ENCODE measurements at places on chromosomes 3 and 15.

DNA sequence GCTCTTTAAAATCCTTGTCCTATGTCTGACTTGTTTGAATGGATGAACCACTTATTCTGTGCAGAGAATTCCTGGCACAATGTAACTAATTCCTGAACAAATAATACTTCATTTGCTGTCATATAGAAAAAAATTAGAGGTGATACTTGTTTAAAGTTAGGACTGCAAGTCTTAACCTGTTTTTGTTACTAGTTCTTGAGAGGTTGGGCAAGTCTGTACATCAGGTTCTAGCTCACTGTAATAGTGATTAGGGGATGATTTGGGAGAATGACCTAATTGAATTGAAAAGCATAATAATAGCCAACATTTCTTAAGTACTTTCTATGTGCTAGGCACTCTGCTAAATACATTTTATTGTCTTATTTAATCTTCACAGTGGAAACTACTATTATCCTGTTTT, 49.3 kb downstream of the GMPS start:
- DNase-seq = no peak

GRCh38 chr3:10907262-10907661, 85.3 kb upstream of the SLC6A1 start:
- no peak for DNase-seq

GRCh38 chr3:60048447-60048848, 998.6 kb upstream of the CFAP20DC start:
- DNase-seq = no peak

- DNase-seq = no peak
Observed at GRCh38 chr15:35062738-35063099, 22.4 kb downstream of the NANOGP8 start.

GRCh38 chr3:127448671-127449070, 141.9 kb downstream of the TPRA1 start:
- DNase-seq = no peak

DNA sequence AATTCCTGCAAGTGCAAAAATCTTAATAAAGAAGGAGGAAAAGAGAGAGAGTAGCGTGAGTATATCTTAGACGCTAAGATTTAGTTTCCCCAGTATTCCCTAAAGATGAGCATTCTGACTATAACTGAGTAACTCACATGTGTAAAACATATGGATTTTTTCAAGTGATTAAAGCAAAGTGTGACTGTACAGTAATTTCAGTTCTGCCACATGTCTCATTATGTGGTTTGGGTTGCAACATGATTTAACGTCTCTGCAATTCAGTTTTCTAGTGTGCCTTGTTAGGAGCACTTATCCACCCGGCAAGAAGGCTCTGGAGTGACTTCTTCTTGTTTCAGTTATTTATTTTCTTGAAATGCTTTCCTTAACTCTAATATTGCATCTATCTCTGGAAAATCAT, 514.1 kb downstream of the ROBO1 start:
- DNase-seq = no peak

DNA sequence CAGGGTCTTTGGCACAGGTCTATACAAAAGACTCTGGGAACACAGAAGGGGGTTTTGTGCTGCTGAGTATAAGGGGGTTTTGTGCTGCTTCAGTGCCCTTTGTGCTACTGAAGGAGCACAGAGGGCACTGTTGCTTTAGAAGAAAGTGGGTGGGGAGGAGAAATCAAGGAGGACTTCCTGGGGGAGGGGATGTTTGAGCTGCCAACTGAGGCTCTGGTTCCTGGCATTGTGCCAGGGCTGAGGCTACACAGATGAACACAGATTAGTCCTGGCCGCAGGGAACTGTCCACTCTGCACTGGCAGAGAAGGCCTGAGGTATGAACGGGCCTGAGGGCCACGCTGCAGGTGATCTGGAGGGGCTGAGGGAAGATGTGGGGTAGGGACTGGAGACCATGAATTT, 32.2 kb upstream of the SEC13 start:
- DNase-seq = no peak

- no peak for DNase-seq
Observed at GRCh38 chr15:23645371-23646164, 2.1 kb downstream of the MAGEL2 start.

GRCh38 chr3:169489775-169490546, 173.6 kb downstream of the MECOM start:
- DNase-seq = no peak

DNA sequence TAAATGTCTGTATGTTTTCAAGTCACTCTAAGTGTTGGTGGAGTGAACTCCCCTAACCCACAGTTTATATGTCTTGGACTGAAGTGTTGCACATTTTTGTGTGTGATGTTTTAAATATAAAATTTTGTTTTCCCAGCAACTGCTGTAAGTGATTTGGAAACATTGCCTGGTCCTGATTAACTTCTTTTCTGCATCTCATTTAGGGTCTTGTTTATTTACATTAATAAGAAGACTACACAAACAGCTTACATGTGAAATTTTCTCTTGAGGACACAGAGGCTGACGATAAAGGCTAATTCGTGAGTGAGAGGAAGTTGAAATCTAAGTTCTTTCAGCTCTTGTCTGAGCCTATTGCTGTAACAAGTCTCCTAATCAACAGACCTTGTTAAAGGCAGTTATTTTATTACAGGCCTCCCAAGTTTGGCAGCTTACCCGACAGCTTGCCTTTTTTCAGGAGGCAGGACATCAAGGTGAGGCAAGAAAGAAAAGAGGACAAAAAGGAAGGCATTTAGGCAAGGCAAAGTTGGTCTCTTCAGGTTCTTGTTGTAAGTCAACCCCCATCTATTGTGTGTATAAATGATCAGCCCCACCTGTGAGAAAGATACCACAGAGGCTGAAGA, 177.7 kb upstream of the NR2E3 start:
- no peak for DNase-seq

DNA sequence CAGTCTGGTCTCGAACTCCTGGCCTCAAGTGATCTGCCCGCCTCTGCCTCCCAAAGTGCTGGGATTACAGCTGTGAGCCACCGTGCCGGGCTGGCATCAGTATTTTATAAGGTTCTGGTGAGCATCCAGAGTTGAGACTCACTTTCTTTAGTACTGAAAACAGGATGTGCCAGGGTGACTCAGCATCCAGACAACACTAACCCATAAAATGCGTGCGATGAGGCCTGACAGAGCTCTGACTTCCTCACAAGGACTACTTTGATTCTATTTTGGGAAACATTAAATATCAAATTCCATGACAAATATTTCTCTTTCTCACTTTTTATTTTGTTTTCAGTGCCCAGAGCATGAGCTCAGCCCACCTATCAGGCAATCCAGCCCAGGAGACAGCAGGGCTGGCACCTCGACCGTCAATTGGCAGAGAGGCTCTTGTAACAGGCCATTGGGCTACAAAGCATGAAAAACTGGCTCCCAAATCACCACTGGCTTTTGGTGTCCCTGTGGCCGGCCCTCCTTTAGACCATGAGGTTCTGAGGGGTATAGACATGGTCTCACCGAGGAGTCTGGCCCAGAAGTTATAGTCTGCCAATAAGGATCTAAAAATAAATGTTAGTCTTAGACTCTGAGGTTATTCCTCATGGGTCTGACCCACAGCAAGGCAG, 75.0 kb downstream of the FEM1B start:
- DNase-seq = peak; percentile 94

GRCh38 chr3:174336784-174337183, 522.4 kb upstream of the NAALADL2 start:
- no peak for DNase-seq

GRCh38 chr3:38454178-38454883, 641 bp downstream of the ACVR2B start:
- DNase-seq = peak; percentile 32

- DNase-seq = no peak
Observed at GRCh38 chr3:174168026-174168425, 691.1 kb upstream of the NAALADL2 start.

DNA sequence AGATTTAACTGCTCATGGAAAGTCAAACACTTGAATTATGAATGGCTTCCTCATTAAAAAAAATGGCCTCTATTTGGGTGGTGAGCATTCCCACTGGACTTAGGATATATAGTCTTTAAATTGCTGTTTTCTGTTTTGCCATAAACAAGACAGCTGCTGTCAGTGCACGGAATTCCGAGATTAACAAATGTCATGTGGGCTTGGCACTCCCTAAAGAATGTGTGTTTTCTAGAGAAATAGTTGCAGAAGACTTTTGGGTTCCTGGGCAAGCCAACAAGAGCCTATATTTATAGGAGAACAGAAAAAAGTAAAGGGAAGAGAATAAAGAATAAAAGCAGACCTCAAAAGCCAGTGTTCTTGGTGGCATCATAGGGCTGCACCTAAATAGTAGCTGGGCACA, 13.6 kb upstream of the TFG start:
- DNase-seq = no peak

DNA sequence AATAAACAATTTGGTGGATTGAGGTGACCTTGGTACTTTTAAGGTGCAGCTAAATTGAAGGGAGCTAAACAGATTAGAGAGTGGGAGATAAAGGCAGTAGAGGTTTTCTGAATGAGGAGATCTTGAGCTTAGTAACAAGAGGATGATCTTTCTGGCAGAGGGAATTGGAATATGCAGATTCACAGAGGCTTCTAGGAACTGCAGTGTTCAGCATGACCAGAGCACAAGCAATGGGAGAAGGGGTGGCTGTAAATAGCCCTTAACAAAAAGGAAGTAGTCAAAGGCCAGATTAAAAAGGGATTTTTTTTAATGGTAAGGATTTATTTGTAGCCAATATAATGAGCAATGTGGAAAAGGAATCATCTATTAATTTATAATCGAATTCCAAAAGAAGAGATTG, 5.7 kb upstream of the BNIP2 start:
- DNase-seq = no peak

DNA sequence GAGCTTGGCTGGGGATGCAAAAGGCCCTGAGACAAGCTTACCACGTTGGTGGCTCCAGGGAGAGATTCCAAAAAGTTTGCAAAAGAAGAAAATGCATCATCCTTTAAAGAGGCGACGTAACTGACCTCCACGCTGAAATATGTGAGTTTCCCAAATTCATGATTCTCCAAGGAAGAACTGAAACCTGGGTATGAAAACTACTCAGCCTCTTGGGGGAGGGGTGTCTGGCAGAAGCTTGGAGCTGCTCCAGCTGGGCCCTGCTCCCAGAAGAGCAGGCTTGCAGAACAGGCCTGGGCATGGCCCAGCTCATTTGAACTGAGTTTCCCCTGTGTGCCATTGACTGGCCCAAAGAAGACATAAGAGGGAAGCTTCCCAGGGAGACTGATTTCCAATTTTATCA, 20.5 kb downstream of the CPN2 start:
- DNase-seq = no peak

DNA sequence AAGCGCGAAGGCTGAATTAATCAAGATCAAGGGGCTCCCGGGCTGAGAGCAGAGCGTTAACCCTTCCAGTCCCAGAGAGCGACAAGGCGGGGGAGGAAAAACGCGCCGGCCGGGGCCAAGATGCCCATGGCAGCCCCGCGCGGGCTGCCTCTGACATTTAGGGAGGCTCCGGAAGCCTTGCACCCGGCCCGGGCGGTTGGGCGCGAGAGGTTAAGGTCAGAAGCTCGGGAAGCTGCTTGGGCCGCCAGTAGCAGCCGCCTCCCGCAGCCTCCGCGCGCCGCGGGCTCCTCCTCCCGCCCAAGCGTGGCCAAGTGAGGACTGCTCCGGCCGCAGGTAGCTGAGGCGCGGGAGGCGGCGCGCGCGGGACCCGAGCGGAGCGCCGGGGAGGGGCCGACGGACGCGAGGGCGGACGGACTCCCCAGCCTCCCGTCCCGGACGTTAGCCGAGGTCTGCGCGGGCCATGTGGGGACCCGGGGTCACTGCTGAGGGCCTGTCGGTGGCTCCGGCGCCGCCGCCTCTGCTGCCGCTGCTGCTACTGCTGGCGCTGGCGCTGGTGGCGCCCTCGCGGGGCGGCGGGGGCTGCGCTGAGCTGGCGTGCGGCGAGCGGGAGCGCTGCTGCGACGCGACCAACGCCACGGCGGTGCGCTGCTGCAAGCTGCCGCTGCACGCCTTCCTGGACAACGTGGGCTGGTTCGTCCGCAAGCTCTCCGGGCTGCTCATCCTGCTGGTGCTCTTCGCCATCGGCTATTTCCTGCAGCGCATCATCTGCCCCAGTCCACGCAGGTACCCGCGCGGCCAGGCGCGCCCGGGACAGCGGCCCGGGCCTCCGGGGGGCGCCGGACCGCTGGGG, at the start of gene C3orf80:
C3orf80 (plus strand) TSS at position 247 of the 850 bp plus-strand sequence; CDS start at position 461, 214 bp downstream.
- DNase-seq = peak; percentile 83

- no peak for DNase-seq
Observed at GRCh38 chr15:100175406-100176114, 166.2 kb downstream of the ADAMTS17 start.

Measured in KBM-7 (cell line).